Stimulated activated CD8-positive, alpha-beta memory T cell treated with anti-CD3 and anti-CD28 coated beads, Interleukin-15, amount 100 ng/mL, for 48 hours (primary cell): ENCODE measurements at places on chromosomes 12 and 14.

DNA sequence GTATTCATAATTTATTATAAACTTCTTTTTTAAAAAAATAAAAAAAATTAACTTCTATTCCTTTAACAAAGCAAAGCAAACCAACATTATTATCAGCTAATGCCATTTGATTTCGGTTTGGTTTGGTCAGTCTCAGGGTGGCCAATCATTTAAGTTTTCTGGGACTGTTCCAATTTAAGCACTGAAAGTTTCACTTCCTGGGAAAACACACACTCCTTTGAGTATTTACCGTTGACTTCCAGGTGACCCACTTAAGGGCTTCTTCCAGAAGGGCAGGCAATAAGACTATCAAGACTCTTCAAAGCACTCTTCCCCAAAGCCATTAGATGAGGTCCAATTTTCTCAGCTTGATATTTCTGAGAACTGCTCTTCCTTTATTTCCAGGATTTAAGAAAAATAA, 854.0 kb downstream of the DIO2 start:
- DNase-seq, result no peak

- DNase-seq, result peak; percentile 4
Measured at GRCh38 chr12:132282950-132283771, 46.2 kb downstream of the GALNT9 start.

DNA sequence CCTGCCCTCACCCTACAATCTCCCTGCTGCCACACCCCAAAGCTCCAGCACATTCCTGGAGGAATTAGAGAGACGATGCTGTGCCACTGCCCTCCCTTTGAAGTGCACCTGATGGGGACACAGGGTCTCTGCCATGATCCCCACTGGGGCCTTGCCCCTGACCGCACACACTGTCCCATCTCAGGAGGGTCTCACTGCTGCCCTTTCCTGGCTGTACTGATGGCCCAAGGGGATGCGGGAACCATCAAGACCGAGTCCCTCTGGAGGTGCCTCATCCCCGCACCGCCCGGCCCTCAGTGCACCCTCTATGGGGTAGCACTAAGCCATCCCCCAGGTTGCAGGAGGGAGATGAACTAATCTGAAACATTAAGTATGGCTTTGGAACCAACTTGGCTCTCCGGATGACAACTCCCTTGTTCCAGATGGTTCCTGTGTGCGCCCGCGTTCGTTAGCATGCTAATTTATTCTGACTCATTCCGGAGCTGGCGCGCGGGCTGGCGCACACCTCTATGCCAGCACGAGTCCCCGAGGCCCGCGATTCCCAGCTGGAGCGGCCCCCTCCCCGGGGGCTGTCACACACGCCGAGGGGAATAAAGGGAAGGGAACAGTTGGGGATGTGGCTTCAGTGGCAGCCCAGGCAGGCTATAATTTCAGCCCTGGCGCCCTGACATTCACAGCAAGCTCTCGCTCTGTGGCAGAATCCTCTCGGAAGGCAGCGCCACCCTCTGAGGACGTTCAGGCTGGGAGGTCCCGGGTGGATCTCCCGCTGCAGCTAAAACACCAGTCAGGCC, 34.2 kb upstream of the C14orf180 start:
- DNase-seq, result no peak

- DNase-seq, result no peak
Measured at GRCh38 chr12:33587784-33588712, 148.4 kb upstream of the SYT10 start.

DNA sequence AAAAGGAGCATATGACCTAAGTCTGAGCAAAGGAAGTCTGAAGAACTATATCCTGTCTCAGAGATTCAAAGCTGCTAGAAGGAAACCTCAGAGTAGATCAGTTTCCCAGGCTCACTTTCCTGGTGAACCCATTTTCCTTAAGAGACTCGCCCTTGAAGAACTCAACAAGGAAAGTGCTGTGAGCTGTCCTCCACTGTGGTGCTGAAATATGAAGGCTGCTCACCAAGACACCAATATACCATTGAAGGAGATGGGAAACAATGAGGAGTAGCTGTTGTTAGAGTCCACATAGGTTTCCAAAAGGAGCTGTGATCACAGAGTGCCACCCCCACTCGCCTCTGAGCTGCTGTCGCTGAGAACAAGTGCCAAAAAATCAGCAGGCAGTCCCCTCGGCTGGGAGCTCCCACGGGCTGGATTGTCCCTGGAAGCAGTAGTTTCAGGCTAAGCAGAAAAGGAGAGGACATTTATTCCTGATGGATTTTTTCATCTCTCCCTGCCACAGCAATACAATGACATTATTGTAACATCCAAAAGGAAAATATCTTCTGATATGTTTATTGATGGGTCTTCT, 282.1 kb downstream of the RPS29 start:
- no peak for DNase-seq

GRCh38 chr12:71756054-71756690, 1.5 kb downstream of the RAB21 start:
- DNase-seq, result no peak

DNA sequence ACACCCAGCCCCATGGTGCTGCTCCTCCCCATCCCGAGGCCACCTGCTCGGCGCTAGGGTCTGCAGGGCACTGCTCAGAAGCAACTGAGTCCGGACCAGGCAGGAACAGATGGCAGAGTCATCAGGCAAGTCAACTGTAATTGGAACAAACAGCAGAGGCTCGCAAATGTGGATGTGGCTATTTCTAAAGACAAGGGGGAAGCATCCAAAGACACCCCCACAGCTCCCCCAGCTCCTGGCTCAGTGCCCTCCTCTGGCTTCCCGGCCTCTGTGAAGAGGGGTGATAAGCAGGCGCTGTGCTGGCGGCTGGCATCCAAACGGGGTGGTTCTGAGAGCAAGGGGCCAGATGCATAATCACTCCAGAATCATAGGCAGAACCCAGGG, 125.6 kb downstream of the PIWIL1 start:
- DNase-seq, result no peak

DNA sequence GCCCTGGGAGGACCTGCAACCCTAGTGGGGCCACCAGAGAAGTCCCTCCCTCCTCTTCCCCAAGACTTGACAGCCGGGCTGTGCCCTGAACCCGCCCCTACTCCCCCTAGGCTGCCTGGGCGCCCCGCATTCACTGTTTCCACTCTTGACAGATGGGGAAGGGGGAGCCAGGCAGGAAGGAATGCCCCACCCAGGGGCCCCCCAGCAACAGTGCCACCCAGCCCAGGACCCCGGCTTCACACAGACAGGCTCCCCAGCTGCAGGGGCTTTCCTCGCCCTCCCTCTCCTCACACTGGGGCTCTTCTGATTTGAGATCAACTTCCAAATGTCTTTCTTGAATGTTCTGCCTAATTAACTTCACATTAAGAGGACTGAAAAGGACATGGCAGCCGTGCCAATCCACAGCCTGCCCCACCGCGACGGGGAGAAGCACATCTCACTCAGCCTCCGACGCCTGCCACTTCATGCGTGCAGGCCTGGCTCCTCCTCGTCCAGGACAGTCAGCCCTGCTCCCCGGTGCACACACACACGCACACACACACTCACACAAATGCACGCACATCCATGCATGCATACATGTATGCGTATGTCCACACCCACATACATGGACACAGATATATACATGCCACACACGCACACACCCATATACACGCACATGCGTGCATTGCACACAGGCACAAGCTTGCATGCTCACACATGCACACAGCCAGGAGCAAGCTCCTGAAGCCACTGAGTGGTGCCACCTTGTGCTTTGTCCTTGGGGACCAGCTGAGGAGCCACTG, 19.6 kb upstream of the C14orf180 start:
- no peak for DNase-seq

DNA sequence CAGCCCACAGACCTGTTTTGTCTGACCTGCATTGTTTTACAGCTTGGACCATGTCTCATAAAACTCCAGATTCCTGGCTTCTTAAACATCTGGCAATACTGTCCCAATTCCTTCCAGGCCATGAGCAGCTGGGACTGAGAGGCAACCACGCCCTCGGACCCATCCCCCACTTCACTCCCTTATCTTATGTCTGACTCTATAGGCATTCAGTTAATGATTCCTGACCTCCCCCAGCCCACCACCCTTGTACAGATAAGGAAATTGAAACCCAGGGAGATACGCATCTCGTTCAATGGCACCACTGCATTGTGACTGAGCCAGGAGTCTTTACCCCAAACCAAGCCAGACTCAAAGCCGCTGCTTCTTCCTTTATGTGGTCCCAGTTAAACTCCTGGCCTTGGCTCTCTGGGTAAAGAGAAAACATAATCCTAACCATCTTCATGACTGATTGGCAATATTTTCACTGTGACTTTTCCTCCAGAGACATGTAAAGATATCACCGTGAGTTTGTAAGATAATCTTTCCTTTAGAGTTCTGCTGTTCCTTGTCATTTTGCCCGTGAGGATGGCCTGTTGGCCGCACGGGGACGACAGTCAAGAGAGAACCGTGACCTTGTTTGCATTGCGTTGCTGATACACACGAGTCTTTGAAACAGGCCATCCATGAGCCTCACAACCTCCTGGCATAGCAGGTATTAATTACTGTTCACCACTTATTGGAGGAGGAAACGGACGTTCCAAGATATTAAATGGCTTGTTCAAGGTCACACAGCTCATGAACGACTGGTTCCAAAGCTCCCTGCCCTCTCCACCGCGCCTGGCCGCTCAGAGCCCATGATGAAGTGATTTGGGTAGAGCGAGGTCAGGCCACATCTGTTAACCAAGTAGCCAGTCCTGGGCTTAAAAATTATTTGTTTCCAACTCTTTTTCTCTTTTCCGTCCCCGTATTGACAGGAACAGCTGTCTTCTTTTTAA, 39.4 kb downstream of the MAP1LC3B2 start:
- DNase-seq, result no peak

- peak; percentile 60 for DNase-seq
Measured at GRCh38 chr12:4030929-4031702, 157.9 kb upstream of the PARP11 start.

DNA sequence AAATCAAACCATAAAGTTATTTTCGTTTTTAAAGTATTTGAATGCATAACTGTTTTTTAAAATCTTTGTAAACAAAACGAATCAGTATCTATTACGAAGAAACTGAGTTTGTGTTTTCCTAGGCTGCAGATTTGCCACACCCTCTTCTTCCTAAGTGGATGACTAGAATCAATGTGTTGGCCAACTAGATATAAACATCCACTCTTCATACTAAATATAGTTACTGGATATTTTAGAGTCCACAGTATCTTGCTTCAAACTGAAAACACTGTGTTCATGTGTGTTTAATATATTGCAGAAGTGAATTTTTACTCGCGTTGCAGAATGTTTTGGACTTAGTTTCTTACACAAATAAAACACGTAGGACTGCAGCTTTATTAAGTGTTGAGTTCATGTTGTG, 63.2 kb downstream of the KLHL28 start:
- no peak for DNase-seq

DNA sequence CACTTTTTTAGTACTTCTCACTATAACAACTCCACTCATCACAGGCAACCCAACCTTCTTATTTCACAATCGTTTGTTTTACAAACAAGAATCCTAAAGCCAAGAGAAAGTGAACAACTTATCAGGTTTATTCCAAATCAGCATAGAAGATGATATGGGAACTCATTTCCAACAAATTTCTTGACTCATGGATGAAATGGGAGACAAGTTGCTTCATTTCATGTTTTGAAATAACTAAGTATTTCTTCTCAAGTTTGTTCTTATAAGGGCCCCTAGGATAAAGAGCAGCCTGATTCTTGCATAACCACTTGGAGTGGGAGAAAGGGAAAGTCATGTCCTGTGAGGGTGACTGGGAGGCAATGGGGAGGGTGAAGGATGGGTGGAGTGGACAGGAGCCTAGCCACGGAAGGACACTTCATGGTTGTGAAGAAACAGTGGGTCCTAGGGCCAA, 168.3 kb downstream of the DUSP6 start:
- no peak for DNase-seq

DNA sequence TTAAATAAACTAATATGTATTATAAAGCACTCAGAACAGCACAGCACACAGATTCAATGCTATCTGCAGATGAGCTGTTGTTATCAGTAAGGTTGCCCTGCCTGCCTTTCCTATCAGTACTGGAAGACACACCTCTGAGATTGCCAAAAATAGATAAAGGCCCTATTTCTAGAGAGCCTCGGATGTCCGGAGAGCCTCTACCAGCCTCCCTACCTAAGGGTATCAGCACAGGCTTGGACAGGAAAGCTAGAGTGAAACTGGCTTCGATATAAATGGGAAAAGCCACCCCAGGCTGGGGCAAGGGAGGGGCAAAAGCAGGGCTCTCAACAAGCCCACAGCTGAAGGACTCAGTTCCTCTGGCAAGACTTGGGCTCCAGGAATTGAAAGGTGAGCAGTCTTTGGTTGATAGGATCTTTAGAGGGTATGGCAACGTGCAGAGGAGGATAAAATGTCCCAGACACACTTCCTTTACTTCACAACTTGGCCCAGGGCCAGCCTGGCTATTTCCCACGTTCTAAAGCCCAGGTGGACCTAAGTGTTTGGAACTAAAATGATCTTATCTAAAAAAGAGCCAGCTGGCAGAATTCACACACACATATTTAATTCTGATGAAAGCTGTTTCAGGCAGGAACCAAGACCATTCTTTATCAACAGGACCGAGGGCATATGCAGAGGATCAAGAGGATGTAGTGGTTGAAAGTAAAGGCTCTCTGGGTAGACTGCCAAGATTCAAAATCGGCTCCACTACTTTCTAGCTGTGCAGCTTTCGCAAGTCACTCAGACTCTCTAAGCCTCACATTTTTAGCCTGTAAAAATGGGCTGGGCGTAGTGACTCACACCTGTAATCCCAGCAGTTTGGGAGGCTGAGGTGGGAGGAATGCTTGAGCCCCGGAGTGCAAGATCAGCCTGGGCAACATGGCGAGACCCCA, 37.8 kb upstream of the ITPR2 start:
- no peak for DNase-seq

DNA sequence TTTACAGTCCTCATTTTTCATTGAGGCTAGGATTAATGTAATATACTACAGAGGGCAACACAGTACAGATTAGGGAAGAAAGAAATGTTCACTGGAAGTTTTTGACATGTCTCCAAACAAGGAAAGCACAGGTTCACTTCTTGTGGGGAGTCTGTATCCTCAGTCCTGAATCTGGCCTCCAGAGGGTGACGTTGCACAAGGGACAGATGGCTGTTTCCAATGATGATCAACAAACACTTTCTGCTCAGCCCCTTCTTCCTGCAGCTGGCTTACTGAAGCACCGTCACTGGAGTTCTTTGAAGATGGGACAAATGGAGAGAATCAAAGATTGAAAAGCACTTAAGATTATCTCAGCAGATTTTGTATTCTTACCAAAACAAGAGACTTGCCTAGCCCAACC, 123.3 kb upstream of the OR4E1 start:
- no peak for DNase-seq
